Stomach (tissue), 19 donors: ENCODE measurements at places on chromosomes 7 and 10. TPM values are rescaled to one million over a fixed set of nuclear protein-coding genes. Genes with fewer than 3 reads are reported as not detected.
A peak's percentile ranks its signal among the peaks of the same experiment; 100 is the strongest.

GRCh38 chr7:132691201-132691600, 114.9 kb upstream of the PLXNA4 start:
- H3K4me3 ChIP-seq, result no peak overlapping the region
- DNase-seq, result no peak
- no peaks in the 10 kb centered on the region for H3K36me3 ChIP-seq
- no peak overlapping the region for H3K27ac ChIP-seq

DNA sequence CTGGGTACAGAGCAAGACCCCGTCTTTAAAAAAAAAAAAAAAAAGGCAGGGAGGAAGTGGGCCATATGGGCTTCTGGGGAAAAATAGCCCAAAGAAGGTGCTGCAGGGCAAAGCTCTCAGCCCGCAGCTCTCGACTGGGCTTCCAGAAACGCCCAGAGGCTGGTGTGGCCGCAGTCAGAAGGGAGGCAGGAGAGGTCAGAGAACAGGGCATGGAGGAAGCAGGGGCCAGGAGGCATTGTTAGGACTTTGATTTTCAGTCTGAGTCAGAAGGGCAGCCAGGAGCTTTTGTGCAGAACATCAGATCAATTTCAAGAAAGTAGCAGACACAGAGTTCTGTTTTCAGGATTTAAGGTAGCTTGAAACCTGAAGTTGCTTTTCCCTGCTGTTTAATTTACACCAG, 35.3 kb upstream of the CYTH3 start:
- DNase-seq, result no peak
- no peak overlapping the region for H3K27ac ChIP-seq
- no peaks in the 10 kb centered on the region for H3K36me3 ChIP-seq
- no peaks in the 10 kb centered on the region for H3K4me1 ChIP-seq
- H3K4me3 ChIP-seq, result no peak overlapping the region

The LIPK gene
- total RNA-seq, result not detected

The PKD2L1 gene
- not detected for total RNA-seq

DNA sequence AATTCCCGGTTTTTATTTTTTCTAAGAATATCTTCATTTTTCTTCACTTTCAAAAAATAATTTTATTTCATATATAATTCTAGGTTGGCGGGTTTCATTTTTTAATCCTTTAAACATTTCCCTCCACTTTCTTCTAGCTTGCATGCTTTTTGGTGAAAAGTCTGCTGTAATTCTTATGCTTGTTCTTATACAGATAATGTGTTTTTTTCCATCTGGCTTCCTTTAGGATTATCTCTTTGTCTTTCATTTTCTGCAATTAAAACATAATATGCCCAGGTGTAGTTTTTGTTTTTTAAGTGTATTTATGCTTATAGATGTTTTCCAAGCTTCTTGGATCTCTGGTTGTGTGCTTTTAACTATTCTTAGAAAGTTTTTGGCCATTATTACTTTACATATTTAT, 341.3 kb upstream of the SEMA3C start:
- no peak for DNase-seq
- H3K4me1 ChIP-seq, result no peaks in the 10 kb centered on the region
- no peaks in the 10 kb centered on the region for H3K36me3 ChIP-seq
- H3K27me3 ChIP-seq, result no peaks in the 10 kb centered on the region
- no peak overlapping the region for H3K27ac ChIP-seq

GRCh38 chr10:128995676-128996075, 471.4 kb upstream of the MGMT start:
- no peaks in the 10 kb centered on the region for H3K27me3 ChIP-seq
- H3K27ac ChIP-seq, result no peak overlapping the region
- no peak for DNase-seq

The TMEM178B gene
- total RNA-seq, result 1.2 TPM

GRCh38 chr10:126349101-126349500, 39.2 kb downstream of the ADAM12 start:
- H3K27ac ChIP-seq, result no peak overlapping the region
- no peaks in the 10 kb centered on the region for H3K36me3 ChIP-seq
- no peak for DNase-seq

- H3K27ac ChIP-seq, result no peak overlapping the region
- H3K4me3 ChIP-seq, result no peak overlapping the region
- no peak for DNase-seq
- peaks cover 5% of the 10 kb centered on the region for H3K4me1 ChIP-seq
- no peaks in the 10 kb centered on the region for H3K27me3 ChIP-seq
- no peaks in the 10 kb centered on the region for H3K36me3 ChIP-seq
These were observed 15.8 kb downstream of the ATP6V1F start for GRCh38 chr7:128878226-128879105.

DNA sequence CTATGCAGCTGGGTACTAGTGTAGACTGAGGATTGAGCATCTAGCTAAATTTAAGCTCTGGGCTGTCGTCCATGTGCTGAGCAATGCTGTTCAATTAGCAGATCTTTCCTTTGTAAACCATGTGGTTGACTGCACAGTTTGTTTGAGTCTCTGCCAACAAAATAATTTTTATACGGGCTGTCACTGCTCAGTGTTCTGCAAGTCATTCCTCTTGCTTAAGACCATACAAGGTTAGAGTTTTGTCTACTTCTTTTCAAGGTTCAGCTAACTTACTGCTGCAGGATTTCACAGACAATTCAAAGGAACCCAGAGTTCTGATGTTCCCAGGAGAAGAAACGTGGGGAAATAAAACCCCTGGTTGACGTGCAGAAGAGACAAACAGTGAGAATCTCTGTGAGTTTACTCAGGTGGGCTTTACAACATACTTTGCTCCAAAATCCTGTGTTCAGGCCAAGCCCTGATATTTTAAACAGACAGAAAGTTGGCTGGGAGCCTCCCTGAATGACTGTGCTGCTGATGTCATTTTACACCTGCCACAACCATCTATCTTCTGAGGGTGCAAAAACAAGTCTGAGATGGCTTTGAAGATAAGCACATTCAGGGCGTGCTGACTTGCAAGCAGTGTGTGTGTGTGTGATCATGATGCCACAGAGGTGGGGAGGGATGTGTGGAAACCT, 177.1 kb upstream of the SVIL start:
- no peaks in the 10 kb centered on the region for H3K36me3 ChIP-seq
- H3K4me3 ChIP-seq, result no peak overlapping the region
- peak overlapping the region; percentile 79 for H3K27ac ChIP-seq
- peaks cover 20% of the 10 kb centered on the region for H3K4me1 ChIP-seq
- no peaks in the 10 kb centered on the region for H3K27me3 ChIP-seq

DNA sequence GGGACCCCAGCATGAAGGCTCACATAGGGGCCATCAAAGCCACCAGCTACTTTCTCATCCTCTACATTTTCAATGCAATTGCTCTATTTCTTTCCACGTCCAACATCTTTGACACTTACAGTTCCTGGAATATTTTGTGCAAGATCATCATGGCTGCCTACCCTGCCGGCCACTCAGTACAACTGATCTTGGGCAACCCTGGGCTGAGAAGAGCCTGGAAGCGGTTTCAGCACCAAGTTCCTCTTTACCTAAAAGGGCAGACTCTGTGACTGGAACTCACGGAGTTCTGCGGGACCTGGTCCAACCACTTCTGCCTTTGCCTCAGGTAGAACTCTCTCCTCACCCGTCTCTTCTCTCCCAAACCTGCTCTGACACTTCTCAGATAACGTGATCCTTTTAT, 945 bp downstream of the TAS2R40 start:
- no peak overlapping the region for H3K27ac ChIP-seq
- H3K4me3 ChIP-seq, result no peak overlapping the region
- no peak for DNase-seq
- no peaks in the 10 kb centered on the region for H3K36me3 ChIP-seq

The ATG9B gene
- total RNA-seq, result not detected

GRCh38 chr7:132778761-132779160, 202.5 kb upstream of the PLXNA4 start:
- no peaks in the 10 kb centered on the region for H3K27me3 ChIP-seq
- H3K4me1 ChIP-seq, result no peaks in the 10 kb centered on the region
- H3K27ac ChIP-seq, result no peak overlapping the region
- H3K36me3 ChIP-seq, result no peaks in the 10 kb centered on the region
- no peak for DNase-seq

- peaks cover 7% of the 10 kb centered on the region for H3K36me3 ChIP-seq
- H3K4me3 ChIP-seq, result peak overlapping the region; percentile 66
- peaks cover 26% of the 10 kb centered on the region for H3K4me1 ChIP-seq
- peak overlapping the region; percentile 93 for H3K27ac ChIP-seq
- no peak for DNase-seq
These were observed 406 bp downstream of the CBLL1 start for GRCh38 chr7:107744345-107744750.

- no peak for DNase-seq
- H3K27me3 ChIP-seq, result no peaks in the 10 kb centered on the region
- H3K27ac ChIP-seq, result no peak overlapping the region
- no peaks in the 10 kb centered on the region for H3K36me3 ChIP-seq
- H3K4me3 ChIP-seq, result no peak overlapping the region
These were observed 117.7 kb downstream of the BAMBI start for GRCh38 chr10:28794986-28795385.

DNA sequence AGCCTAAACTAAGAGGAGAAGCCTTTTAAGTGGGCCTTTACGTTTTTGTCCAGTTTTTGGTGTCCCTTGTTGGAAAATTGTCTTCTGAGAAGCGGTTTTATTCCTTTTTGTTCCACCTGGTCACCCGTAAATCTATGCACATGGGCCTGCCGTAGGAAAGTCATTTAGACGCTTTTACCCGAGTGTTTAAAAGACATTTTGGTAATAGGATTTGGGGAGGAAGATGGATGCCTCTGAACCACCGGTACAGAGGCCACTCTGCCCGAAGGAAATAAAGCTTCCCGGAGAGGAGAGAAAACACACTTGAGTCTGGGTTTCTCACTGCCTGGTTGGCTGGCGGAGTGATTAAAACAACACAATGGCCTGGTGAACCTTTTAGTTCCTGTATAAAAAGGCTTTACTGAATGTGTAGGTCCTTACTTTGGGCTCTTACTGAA, 760 bp downstream of the THNSL1 start:
- H3K36me3 ChIP-seq, result no peaks in the 10 kb centered on the region
- peak overlapping the region; percentile 92 for H3K27ac ChIP-seq
- peak overlapping the region; percentile 61 for H3K4me3 ChIP-seq

- no peak overlapping the region for H3K4me3 ChIP-seq
- no peak for DNase-seq
- no peaks in the 10 kb centered on the region for H3K36me3 ChIP-seq
- H3K27ac ChIP-seq, result no peak overlapping the region
- no peaks in the 10 kb centered on the region for H3K4me1 ChIP-seq
These were observed 199.6 kb upstream of the SEMA3A start for GRCh38 chr7:84394219-84394618.

The PDE1C gene
- 19.3 TPM for total RNA-seq

GRCh38 chr7:71555758-71556157, 423.8 kb downstream of the GALNT17 start:
- H3K27me3 ChIP-seq, result no peaks in the 10 kb centered on the region
- no peak overlapping the region for H3K27ac ChIP-seq
- no peak for DNase-seq
- H3K36me3 ChIP-seq, result no peaks in the 10 kb centered on the region

DNA sequence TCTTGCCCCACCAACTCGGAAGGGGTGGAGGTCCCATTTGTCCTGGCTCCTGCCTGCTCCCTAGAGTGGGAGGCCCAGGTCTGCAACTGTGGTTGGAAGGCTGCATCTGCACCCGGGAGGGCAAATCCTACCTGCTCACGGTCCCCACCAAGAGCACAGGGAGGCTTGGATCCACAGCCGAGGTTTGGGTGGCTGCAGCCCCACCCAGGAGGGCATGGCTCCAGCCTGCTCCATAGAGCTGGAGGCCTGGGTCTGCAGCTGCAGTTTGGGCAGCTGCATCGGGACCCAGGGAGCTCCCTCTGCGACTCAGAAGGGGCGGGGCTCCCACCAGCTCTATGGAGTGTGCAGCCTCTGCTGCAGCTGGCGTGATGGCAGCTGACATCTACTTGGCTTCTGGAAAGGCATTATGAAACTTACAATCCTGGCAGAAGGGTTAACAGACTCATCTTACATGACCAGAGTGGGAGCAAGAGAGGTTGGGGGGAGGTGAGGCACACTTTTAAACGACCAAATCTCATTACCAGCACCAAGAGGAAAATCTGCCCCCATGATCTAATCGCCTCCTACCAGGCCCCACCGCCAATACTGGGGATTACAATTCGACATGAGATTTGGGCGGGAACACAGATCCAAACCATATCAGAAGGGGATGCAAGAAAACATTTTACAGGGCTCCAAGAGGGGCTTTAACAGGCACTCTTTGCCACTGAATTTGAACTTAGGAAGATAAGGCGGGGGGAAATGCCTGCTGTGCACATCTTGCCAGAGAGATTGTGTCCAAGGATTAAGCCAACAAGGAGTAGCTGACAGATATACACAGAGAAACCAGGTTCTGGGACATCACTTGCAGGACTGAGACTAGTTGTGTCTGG, 8.2 kb upstream of the BLVRA start:
- no peak overlapping the region for H3K27ac ChIP-seq
- no peaks in the 10 kb centered on the region for H3K27me3 ChIP-seq
- H3K4me3 ChIP-seq, result no peak overlapping the region
- no peaks in the 10 kb centered on the region for H3K36me3 ChIP-seq

The PRPF18 gene
- total RNA-seq, result 42.2 TPM

The RNF148 gene
- 4.1 TPM for total RNA-seq

DNA sequence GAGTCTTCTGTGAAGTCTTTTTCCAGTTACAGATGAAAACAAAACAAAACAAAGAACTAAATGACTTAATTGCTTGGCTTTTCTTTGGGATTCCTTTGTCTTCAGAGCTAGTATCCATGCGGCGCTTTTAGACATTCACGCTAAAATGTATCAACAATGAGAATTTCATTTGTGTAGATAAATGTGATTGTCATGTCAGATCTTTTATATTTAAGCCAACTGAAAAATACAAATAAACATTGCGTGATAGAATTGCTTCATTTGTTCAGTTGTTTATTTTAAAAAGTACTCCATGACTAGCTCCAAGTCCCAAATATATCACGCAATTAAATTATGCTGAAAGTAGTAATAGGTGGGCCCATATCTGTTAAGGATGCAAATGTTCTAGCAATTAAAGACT, 7.9 kb upstream of the ADRB1 start:
- DNase-seq, result no peak
- no peak overlapping the region for H3K27ac ChIP-seq
- H3K27me3 ChIP-seq, result no peaks in the 10 kb centered on the region
- no peaks in the 10 kb centered on the region for H3K4me1 ChIP-seq
- no peak overlapping the region for H3K4me3 ChIP-seq

DNA sequence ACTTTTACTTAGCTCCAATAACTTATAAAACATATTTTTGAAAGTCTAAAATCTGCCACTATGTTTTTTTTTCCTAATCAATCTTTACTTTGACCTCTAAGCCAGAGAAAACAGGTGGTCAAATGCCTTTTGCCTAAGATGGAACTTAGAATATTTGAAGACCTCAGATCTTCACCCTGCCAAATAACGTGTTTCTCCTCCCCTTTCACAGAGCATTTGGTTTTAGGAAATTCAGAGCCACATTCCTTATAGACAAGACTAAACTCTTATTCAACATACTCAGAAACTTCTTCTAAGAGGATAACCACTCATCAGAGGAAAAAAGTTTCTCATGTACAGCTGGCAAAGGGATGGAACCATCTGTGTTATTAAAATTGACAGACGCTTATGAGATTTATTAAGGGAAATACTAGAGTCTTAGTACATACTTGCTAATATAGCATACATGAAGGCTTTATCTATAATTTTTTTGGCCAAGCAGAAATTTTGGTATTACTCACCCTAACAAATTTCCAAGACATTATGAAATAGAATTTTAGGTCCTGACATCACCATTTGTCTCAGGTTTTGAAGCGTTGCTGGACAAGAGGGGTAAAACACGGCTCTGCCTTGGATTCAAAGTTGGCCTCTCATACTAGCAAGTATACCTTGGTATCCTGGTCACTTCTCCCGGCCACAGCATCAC, 2.6 kb upstream of the EGFR start:
- H3K4me1 ChIP-seq, result peaks cover 9% of the 10 kb centered on the region
- H3K27ac ChIP-seq, result no peak overlapping the region
- no peak for DNase-seq
- H3K36me3 ChIP-seq, result no peaks in the 10 kb centered on the region
- H3K27me3 ChIP-seq, result peaks cover 28% of the 10 kb centered on the region

The AFAP1L2 gene
- total RNA-seq, result 12.7 TPM
